ENCODE measurements at places on chromosomes 5 and 9.

- no peaks in the 10 kb centered on the region for H3K4me1 ChIP-seq
- no peaks in the 10 kb centered on the region for H3K36me3 ChIP-seq
- peaks cover 34% of the 10 kb centered on the region for H3K27me3 ChIP-seq
- DNase-seq = no peak
- H3K27ac ChIP-seq = no peak overlapping the region
These were observed 18.9 kb upstream of the VLDLR start for GRCh38 chr9:2602704-2603116.

DNA sequence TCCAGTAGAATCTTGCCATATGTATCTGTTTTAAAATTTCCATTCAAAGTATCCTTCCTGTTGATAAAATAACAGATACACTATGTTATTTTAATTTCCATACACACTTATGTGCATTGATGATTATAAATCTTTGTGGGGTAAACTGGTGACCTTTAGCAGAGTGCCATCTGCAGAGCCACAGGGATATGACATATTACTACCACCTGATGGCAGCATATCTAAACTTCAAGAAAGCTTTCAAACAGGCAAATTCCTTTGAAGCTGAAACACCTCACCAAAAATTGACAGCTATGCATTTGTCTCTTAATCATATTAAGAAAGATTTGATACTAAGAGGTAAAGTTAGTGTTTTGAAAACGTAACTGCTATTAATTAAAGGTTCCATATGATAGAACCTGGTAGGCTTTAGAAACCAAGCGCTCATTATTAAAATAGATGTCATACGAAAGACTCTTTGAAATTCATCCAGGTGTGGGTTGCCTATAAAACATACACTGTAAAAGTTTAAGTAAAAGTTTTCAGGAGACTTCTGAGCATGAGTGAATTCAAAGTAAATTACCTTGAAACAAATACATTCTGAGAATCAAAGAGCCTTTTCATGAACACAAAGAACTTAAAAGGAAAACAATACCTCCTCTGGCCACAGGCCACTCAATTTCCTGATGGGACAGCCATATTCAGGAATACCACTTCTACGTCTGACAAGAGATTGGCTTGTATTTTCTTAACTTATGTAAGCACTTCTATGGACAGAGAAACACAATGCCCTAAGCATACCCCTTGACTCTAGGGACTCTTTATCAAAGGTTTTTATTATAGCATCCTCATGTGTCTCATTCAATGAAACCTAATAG is 93.3 kb downstream of the KIAA0825 start:
- peak; percentile 8 for DNase-seq
- no peaks in the 10 kb centered on the region for H3K4me1 ChIP-seq
- H3K27me3 ChIP-seq = no peaks in the 10 kb centered on the region
- H3K36me3 ChIP-seq = no peaks in the 10 kb centered on the region
- H3K27ac ChIP-seq = no peak overlapping the region

- no peak overlapping the region for H3K4me3 ChIP-seq
- no peak for DNase-seq
- H3K27me3 ChIP-seq = no peaks in the 10 kb centered on the region
These were observed 561.3 kb downstream of the PSAT1 start for GRCh38 chr9:78858266-78858665.

DNA sequence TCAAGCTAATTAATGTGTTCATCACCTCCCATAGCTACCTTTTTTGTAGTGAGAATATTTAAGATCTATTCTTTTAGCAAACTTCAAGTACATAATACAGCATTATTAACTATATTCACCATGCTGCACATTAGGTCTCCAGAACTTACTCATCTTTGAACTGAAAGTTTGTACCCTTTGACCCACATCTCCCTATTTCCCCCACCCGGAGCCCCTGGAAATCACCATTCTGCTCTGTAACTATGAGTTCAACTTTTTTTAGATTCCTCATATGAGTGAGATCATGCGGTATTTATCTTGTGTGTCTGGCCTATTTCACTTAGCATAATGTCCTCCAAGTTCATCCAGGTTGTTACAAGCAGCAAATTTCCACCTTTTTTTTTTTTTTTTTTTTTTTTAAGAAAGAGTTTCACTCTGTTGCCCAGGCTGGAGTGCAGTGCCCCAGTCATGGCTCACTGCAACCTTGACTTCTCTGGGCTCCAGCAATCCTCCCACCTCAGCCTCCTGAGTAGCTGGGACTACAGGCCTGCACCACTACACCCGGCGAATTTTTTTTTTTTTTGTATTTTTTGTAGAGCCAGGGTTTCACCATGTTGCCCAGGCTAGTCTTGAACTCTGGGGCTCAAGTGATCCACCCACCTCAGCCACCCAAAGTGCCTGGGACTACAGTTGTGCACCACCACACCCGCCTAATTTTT is 100.4 kb upstream of the SAP30L start:
- no peaks in the 10 kb centered on the region for H3K4me1 ChIP-seq
- H3K27me3 ChIP-seq = no peaks in the 10 kb centered on the region
- no peak overlapping the region for H3K27ac ChIP-seq
- no peak for DNase-seq
- H3K4me3 ChIP-seq = no peak overlapping the region

- H3K36me3 ChIP-seq = peaks cover 2% of the 10 kb centered on the region
- H3K4me3 ChIP-seq = no peak overlapping the region
- H3K4me1 ChIP-seq = peaks cover 2% of the 10 kb centered on the region
- DNase-seq = no peak
These were observed 8.1 kb downstream of the FSD1L start for GRCh38 chr9:105455836-105456475.

- H3K4me1 ChIP-seq = no peaks in the 10 kb centered on the region
- H3K4me3 ChIP-seq = no peak overlapping the region
- H3K27ac ChIP-seq = no peak overlapping the region
- H3K36me3 ChIP-seq = no peaks in the 10 kb centered on the region
- no peak for DNase-seq
- H3K27me3 ChIP-seq = no peaks in the 10 kb centered on the region
These were observed 171.2 kb downstream of the CCDC171 start for GRCh38 chr9:15724016-15724415.

- H3K4me1 ChIP-seq = no peaks in the 10 kb centered on the region
- no peak overlapping the region for H3K27ac ChIP-seq
- DNase-seq = no peak
- no peaks in the 10 kb centered on the region for H3K36me3 ChIP-seq
- H3K4me3 ChIP-seq = no peak overlapping the region
These were observed 107.4 kb downstream of the TLE1 start for GRCh38 chr9:81581986-81582385.

- no peak for DNase-seq
- H3K4me1 ChIP-seq = peaks cover 11% of the 10 kb centered on the region
- H3K4me3 ChIP-seq = no peak overlapping the region
- peaks cover 11% of the 10 kb centered on the region for H3K36me3 ChIP-seq
- no peak overlapping the region for H3K27ac ChIP-seq
These were observed 31.2 kb downstream of the PTCD2 start for GRCh38 chr5:72351376-72351775.

DNA sequence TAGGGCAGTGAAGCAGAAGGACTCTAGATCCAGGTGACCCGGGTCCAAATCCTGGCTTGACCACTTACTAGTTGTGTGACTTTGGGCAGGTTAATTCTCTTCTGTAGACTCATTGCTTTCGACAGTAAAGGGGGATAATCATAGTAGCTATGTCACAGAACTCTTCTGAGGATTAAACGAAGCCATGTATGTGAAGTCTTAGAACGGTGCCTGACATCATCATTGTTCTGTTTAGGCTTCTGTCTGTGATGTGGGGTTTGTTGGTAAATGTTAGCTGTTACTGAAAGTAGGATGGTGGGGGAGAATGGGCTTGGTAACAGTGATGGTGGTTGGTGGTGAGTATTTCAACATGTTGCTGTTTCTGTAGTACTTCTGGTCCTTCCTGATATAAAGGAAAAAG is 73.7 kb downstream of the MAP1B start:
- H3K27ac ChIP-seq = no peak overlapping the region
- H3K27me3 ChIP-seq = peaks cover 46% of the 10 kb centered on the region
- H3K36me3 ChIP-seq = no peaks in the 10 kb centered on the region
- H3K4me1 ChIP-seq = no peaks in the 10 kb centered on the region
- no peak for DNase-seq
- H3K4me3 ChIP-seq = no peak overlapping the region

- H3K27ac ChIP-seq = peak overlapping the region; percentile 92
- peak; percentile 91 for DNase-seq
- peak overlapping the region; percentile 89 for H3K4me3 ChIP-seq
- H3K4me1 ChIP-seq = peaks cover 72% of the 10 kb centered on the region
These were observed 830 bp downstream of the TRAF1 start for GRCh38 chr9:120925535-120926396.

GRCh38 chr5:137621861-137622823 is 113.7 kb downstream of the KLHL3 start:
- no peaks in the 10 kb centered on the region for H3K27me3 ChIP-seq
- H3K27ac ChIP-seq = no peak overlapping the region
- H3K4me3 ChIP-seq = no peak overlapping the region
- DNase-seq = no peak
- no peaks in the 10 kb centered on the region for H3K36me3 ChIP-seq

GRCh38 chr5:137381555-137381954 is 117.6 kb downstream of the SPOCK1 start:
- no peaks in the 10 kb centered on the region for H3K36me3 ChIP-seq
- H3K4me1 ChIP-seq = no peaks in the 10 kb centered on the region
- no peaks in the 10 kb centered on the region for H3K27me3 ChIP-seq
- no peak overlapping the region for H3K4me3 ChIP-seq
- no peak overlapping the region for H3K27ac ChIP-seq

- no peak overlapping the region for H3K4me3 ChIP-seq
- peaks cover 3% of the 10 kb centered on the region for H3K4me1 ChIP-seq
- H3K27me3 ChIP-seq = peaks cover 5% of the 10 kb centered on the region
- no peaks in the 10 kb centered on the region for H3K36me3 ChIP-seq
- H3K27ac ChIP-seq = no peak overlapping the region
These were observed 186.7 kb downstream of the PDZD2 start for GRCh38 chr5:31825518-31826068.

DNA sequence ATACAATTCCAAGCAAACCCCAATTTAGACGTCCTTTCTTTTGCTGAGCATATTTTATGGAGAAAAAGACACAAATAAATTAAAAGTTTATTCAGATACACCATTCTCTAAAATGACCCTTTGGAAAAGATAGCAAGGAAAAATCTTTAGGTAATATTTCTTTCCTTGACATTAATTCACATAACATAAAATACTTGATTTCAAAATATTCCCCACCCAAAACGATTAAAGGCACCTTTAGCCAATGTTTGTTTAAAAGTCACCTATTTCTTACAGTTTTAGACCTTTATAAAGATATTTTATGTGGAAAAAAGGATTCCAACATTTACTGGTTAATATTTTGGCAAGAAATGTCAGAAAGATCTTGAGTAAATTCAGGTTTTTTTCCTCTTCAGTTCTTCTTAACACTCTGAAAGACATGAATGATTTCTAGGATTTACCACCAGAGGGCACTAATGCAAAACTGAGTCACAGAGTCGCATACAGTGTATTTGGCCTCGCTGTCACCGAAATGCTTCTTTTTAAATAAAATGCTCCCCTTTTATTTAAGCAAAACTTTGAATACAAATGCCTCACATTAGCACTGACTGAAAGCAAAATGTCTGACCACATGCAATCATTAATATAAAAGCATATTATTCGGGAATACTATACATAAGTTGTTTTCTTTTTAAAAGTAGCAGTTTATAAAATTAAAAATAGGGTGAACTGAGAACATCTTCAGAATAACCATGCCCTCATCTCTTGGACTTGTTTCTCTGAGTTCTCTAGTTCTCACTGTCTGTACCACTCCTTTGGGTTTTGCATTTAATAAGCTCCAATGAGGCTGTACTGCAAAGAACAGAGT is 122.5 kb downstream of the SLC1A3 start:
- DNase-seq = no peak
- no peak overlapping the region for H3K27ac ChIP-seq
- H3K36me3 ChIP-seq = no peaks in the 10 kb centered on the region
- H3K4me3 ChIP-seq = no peak overlapping the region

GRCh38 chr5:63958654-63959053 is 3.6 kb downstream of the HTR1A start:
- DNase-seq = no peak
- H3K27me3 ChIP-seq = peaks cover 22% of the 10 kb centered on the region
- no peaks in the 10 kb centered on the region for H3K36me3 ChIP-seq
- H3K4me3 ChIP-seq = no peak overlapping the region

GRCh38 chr9:37739222-37739621 is 14.4 kb upstream of the TRMT10B start:
- no peak overlapping the region for H3K27ac ChIP-seq
- no peak overlapping the region for H3K4me3 ChIP-seq
- no peaks in the 10 kb centered on the region for H3K36me3 ChIP-seq
- no peak for DNase-seq

- H3K4me3 ChIP-seq = no peak overlapping the region
- H3K4me1 ChIP-seq = peaks cover 19% of the 10 kb centered on the region
- peak overlapping the region; percentile 31 for H3K27ac ChIP-seq
- no peaks in the 10 kb centered on the region for H3K27me3 ChIP-seq
These were observed 130.3 kb downstream of the RGS3 start for GRCh38 chr9:113593682-113594281.

DNA sequence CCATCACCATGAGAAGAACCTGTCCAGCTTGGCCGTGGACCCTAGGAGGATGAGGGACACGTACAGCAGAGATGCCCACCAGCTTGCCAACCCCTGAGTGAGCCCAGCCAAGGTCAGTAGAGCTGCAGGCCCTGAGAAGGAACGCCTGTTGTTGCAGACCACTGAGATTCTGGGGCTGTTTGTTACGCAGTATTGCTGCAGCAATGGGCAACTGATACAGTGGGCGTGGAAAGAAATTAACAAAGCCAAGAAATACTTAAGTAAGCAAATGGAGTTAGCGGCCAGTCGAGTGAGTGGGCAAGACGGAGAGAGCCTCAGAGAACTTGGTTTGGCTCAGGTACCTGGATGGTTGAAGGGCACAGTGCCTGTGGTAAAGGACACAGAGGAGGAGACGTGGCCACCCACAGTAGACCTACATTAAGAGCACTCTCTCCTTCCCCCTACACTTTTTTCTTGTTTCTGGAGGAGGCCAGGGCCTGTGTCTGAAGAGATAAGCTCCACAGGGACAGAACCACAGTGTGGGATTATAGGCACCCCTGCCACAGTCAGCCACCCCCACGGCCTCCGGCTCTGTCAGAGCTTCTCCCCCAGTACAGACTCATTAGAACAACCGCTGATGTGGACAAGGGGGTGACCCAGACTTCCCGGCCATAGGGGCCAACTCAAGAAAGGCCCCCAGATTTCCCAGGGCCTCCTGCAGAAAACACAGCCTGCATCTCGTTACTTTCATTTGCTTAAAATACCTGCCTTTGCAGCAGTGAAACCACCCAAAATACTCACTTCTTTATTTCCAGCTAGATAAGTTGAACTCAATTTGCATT is 40.1 kb upstream of the GRHPR start:
- DNase-seq = no peak
- H3K36me3 ChIP-seq = no peaks in the 10 kb centered on the region
- H3K4me1 ChIP-seq = no peaks in the 10 kb centered on the region

- no peak overlapping the region for H3K27ac ChIP-seq
- DNase-seq = peak; percentile 13
- H3K36me3 ChIP-seq = no peaks in the 10 kb centered on the region
- no peaks in the 10 kb centered on the region for H3K27me3 ChIP-seq
These were observed 404.7 kb upstream of the TRPC7 start for GRCh38 chr5:136769900-136770684.
